ENCODE measurements at places on chromosomes 7 and 10.

DNA sequence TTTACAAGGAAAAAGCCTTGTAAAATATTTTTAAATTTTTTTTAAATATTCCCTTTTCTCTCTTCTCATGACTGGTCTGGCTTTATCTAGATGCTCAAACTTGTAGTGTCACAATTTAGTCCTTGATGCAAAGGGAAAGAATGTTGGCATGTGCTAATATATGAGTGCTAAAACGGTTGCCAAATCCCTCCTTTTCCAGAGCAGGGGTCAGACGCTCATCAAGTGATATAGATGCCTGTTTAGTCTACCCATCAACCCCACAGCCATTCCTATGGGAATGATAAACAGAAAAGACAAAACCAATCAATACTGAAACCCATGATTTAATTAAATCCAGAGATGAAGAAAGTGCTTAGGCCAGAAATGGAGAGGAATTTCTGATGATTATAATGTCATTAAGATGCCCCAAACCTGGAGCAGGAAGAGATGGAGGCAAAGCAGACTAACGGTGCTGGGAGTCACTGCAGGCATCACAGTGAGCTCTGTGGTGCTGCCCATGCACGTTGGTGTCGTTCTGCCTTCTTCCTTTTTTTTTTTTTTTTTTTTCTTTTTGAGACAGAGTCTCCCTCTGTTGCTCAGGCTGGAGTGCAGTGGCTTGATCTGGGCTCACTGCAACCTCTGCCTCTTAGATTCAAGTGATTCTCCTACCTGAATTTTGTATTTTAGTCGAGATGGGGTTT, 210.1 kb upstream of the STK17A start:
- DNase-seq = no peak

GRCh38 chr7:44667190-44667589, 60.8 kb downstream of the OGDH start:
- no peak for DNase-seq

DNA sequence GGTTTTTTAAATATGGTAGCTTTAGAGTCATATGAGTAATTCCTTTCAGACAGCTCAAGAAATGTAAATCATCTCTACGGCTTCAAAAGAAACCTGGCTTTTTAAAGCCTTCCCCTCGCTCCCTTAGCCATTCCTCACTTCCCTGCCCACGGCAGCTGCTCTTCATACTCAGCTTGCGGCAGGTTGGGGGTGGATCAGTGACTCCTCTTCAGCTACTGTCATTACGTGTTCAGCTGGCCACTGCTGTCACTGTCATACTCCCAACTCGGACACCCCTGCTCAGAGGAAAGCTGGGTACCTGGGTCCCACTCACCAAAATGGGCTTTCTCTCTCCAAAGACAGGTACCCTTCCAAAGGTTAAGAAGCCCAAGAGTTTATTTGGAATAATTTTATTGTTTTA, 6.6 kb downstream of the YWHAG start:
- no peak for DNase-seq

- no peak for DNase-seq
These were observed 56.3 kb downstream of the PLXNA4 start for GRCh38 chr7:132519936-132520335.

- DNase-seq = no peak
These were observed 34.6 kb downstream of the AGK start for GRCh38 chr7:141585592-141586510.

- DNase-seq = no peak
These were observed 21.3 kb downstream of the GCK start for GRCh38 chr7:44167920-44168319.

GRCh38 chr7:23685731-23686130, 5.7 kb downstream of the FAM221A start:
- no peak for DNase-seq

- DNase-seq = no peak
These were observed 43.9 kb downstream of the PLXDC2 start for GRCh38 chr10:19860107-19860506.

DNA sequence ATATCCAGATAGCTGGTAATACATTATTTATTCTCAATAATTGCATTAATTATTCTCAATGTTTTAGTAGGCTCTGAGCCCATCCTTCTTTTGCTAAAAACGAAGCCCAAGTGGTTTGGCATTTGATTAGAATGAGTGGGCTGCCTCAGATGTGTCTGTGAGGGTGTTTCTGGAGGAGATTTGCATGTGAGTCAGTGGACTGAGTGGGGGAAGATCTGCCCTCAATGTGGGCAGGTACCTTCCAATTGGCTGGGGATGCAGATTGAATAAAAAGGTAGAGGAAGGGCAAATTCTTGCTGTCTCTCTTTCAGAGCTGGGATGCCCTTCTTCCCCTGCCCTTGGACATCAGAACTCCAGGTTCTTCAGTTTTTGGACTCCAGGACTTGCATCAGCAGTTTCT, 290.6 kb upstream of the SMIM30 start:
- DNase-seq = no peak

DNA sequence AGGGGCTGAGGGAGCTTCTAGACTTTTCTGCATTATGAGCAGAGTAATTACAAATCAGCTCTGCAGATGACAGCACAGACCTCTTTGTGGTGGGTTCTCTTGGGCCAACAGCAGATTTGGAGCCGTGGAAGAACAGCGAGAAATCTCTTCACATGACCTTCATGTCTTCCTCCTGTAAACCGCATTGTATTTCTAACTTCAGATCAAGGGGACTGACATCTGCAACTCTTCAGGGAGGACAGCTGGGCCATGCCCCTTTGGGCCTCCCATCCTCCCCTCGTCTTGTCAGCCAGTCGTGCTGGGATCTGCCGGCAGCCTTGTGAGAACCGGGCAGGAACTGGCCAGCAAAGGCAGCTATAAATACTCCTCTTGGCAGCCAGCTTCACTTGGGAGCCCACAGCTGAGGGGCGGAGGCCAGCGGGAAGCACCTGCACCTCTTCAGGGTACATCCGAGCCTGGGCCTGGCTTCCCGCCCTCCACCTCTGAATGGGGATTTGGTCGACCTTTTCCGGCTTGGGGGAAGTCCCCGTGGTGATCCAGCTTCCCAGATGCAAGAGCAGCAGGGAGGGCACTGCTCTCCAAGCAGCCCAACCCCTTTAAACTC, 54.7 kb downstream of the STEAP1B start:
- DNase-seq = no peak

DNA sequence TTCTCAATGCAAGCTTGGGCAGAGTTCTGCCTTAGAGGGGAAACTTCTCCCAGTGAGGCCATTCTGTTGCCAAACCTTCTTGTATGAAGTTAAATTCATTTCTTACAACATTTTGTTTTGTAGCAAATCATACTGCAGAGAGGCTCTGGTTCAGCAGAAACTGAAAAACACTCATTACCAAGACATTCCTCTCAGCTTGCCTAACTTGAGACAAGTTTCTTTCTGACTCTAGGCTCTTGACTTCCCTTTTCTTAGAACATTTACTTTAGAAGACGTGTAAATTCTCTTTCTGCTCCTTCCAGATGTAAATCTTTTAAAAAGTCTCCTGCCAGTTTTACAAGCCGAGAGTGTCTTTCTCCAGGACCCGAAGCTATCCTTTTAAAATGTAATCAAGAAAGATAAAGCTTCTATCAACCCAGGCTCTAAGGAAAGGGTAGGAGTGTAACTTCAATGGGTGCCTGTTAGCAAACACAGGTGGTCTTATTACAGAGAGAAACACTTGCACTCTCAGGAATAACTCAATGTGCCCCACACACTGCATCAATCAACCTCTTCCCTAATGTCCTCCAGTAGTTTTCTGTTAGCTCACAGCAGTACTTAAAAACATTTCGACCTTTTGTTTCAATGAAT, 80.5 kb upstream of the TAS2R16 start:
- no peak for DNase-seq

DNA sequence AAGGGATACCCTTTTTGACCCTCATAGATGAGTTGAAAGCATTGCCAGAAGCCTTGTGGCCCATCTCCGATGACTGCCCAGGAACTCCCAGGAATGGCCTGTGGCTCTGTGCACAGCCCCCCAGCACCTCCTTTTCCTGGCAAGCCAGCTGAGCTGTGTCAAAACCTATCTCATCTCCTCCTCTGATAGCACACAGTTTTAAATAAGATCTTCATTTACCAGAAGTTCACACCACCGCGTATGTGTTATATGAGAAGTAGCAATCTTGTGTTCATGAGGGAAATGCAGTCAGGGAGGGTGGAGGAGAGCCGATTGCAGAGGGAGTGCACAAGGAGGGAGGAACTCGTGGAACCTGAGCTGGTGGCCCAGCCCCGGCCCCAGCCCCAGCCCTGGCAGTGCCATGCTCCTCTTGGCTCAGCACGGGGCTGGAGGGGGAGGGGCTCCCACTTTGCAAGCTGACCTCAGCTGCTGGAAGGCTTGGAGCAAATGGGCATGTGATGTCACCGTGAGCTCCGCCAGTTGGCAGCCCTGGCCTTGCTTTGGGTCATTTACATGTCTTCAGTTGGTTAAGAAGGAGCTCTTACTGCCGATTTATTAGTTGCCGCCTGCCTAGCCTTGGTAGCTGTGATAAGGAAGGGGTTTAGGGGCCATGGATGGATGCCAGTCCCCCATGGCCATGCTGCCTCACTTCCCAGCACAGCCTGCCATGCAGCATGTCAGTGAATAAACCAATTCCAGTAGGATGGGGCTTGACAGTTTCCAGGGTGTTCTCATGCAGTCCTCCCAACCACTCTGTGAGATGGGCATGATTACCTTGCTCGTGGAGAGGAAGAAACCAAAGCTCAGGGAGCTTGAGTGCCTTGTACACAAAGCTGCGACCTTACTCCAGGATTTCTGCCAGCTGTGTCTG, 20.0 kb downstream of the UNC5B start:
- no peak for DNase-seq

DNA sequence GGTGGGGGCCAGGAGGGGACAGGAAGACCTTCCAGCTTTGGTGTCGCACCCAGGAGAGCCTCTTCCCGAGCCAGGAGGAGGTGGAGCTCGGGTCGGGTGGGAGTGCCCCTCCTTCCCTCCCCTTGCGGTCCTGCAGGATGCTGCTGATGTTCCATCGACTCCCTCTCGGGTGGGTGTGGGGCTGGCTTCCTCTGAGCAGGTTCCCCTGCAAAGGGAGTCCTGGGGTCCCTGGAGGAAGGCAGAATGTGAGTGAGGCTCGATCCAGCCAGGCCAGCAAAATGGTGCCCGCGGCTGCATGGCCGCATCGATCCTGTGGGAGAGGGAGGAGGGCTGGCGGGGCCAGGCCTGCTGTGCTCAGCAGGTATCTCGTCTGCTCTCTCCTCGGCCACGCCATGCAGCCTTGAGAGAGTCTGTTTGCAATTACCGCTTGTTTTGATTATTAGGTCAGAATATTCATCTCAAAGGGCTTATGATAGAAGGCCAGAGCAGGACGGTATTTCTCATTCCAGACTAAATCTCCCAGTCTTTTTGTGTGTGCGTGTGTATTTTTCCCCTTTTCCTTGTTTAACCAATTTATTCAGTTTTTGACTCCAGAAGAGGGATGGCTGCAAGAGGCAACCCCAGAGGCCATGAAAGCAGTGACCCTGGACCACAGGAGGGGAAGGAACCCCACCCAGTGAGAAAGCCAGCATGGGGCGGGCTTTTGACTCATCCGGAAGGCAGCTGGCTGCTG, 137.3 kb upstream of the ZMIZ1 start:
- DNase-seq = no peak

DNA sequence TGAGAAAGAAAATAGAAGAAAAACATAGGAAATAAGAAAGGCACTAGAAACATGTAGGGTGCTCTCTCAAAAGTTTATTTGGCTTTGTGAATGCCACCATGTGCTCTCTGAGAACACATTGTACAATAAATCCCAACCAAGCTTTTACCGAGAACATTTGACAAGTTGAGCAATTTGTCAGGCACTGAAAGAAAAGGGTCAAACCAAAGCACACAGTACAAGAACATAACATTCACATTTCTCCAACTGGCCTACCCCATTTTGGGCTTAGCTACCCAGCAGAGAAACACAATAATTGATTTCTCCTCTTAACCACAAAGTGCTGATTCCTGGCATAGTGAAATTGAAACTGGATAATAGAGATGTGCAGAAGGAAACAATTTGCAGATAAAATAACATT, 69.2 kb upstream of the SLC39A12 start:
- no peak for DNase-seq

- DNase-seq = no peak
These were observed 172.7 kb upstream of the HPS1 start for GRCh38 chr10:98619446-98619845.

- DNase-seq = no peak
These were observed 483.6 kb downstream of the NRG3 start for GRCh38 chr10:82358486-82359099.

- no peak for DNase-seq
These were observed 4.9 kb upstream of the KAT6B start for GRCh38 chr10:74821501-74821900.

GRCh38 chr7:118713039-118713438, 488.5 kb downstream of the ANKRD7 start:
- DNase-seq = no peak

DNA sequence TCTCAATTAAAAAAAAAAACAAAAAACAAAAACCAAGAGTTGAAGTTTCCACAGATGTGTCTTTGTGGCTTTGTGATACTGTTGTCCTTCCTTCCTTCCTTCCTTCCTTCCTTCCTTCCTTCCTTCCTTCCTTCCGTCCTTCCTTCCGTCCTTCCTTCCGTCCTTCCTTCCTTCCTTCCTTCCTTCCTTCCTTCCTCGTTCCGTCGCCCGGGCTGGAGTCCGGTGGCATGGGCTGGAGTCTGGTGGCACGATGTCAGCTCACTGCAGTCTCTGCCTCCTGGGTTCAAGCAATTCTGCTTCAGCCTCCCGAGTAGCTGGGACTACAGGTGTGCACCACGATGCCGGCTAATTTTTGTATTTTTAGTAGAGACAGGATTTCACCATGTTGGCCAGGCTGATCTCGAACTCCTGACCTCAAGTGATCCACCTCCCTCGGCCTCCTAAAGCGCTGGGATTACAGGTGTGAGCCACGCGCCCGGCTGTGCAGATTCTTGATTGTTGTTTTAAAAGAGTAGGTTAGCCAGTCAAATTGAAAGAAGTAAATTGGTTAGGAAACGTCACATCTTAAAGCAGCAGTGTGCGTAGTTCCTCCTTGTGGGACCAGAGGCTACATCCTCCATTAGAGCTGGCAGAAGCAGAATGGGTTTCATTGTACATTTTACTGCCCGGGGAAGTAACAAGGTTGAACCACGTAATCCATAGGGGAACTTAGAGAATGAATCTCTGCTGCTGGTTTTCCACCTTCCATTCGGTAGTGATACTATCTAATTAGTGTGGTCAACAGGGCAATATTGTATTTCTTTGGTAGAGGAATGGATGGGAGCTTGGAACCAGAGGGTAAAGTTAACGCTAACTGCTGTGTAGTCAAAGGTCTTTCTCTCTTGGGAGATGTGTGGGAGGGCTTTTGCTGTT, 20.6 kb downstream of the DNAJB6 start:
- no peak for DNase-seq

- DNase-seq = no peak
These were observed 150.7 kb upstream of the KLF14 start for GRCh38 chr7:130884437-130885417.

DNA sequence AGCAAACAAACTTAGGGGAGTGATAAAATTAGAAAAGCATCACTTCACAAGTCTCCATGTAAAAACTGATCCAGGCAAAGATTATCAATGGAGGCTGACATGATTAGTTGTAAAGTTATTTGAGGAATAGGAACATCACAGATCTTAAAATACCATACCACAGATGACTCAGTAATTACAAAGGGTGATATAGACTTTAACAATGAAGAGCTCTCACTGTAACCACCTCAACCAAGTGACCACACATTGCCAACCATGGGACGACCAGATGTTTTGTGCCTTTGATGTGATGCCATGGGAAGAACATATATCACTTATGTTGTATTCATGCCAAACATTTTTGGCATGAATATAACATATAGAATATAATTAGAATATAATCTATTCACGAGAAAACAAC, 11.7 kb downstream of the AASS start:
- DNase-seq = no peak

- no peak for DNase-seq
These were observed 83.5 kb downstream of the ZMYND11 start for GRCh38 chr10:218798-219197.
